ENCODE measurements at places on chromosomes 4 and X. TPM values are rescaled to one million over a fixed set of nuclear protein-coding genes. Genes with fewer than 3 reads are reported as not detected.

Gene AKAP4
- polyA plus RNA-seq: not detected

DNA sequence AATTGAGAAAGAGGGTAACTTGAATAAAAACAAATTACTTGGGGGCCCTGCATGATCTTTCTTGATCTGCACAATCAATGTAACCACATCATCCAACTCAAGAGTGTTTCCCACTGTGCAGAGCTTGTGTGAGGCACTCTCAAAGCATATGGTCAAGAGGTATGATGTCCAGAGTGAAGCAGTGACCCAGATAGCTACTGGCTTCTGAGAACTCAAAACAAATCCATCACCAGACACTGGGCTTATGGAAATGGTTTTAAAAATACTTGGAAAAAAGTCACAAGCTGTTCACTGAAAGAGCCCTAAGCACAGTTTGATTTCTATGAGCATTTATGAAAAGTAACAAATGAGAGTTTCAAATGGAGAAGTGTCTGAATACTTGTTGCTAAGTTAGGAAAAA, 361.0 kb downstream of the GRXCR1 start:
- DNase-seq: no peak

Gene MXRA5
- polyA plus RNA-seq: not detected

- no peak for DNase-seq
These were observed 611.2 kb downstream of the PPP4R3C start for GRCh38 chrX:26851981-26852380.

DNA sequence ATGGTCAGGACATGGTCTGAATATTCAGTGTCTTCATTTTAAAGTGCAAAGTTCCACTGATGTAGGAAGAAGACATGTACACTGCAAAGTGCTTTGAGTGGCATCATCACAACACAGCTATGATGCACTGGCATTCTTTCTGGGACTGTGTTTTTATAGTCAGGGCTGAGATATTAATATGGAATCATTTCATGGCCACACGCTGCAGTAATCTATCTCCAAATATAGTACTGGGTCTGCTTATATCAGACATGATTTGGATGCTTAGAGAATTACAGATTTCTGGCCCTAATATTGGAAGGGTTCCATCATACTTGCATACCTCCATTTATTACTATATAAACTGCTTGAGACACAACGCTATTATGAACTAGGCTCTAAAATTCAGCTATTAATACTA, 1170.9 kb downstream of the NLGN4X start:
- no peak for DNase-seq

GRCh38 chrX:111386615-111387233, 25.3 kb downstream of the DCX start:
- DNase-seq: no peak

DNA sequence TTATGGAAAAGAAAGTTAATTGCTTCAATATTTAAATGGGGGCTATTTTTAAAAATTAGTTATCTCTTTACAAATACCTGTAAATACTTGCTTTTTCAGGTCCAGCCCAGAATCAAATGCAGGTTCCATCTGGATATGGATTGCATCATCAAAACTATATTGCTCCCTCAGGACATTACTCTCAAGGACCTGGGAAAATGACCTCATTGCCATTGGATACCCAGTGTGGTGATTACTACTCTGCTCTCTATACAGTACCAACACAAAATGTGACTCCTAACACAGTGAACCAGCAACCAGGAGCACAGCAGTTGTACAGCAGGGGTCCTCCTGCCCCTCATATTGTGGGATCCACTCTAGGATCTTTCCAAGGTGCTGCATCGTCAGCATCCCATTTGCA, 29.2 kb downstream of the SEC24B start:
- DNase-seq: no peak

- no peak for DNase-seq
These were observed 116.1 kb downstream of the GASK1B start for GRCh38 chr4:158056689-158057245.

Gene ZAR1
- not detected for polyA plus RNA-seq

Gene HPSE
- 5.6 TPM for polyA plus RNA-seq

- no peak for DNase-seq
These were observed at the start of gene MAGEA10 for GRCh38 chrX:152138388-152138784. Gene MAGEA10 (minus strand): TSS chrX:152138577. CDS start chrX:152135620, 2,957 bp downstream.

- peak; percentile 3 for DNase-seq
These were observed 291.6 kb upstream of the HS3ST1 start for GRCh38 chr4:11720292-11720691.

Gene RGS12
- polyA plus RNA-seq: 2.3 TPM

GRCh38 chr4:41069838-41070237, 144.5 kb downstream of the APBB2 start:
- no peak for DNase-seq

- DNase-seq: no peak
These were observed 140.9 kb downstream of the MAPK10 start for GRCh38 chr4:86218746-86219473.

DNA sequence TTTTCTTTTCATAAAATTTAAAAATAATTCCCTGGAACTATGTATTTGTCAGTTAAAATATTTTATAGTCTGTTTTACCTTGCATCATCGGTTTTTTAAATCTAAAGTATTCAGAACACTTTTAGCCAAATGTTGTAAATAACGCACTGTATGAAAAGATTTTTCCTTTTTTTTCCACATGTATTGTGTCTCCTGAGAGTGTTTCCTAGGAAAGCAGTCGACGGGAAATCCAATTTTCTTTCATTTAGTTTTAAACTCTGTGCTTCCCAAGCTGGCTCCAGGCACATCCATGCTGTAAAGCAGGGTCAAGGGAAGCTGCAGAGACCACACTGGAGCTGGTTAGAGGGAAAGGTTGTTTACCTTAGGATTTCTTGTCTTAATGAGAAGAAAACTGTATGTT, 1724.3 kb upstream of the TENM3 start:
- DNase-seq: no peak

GRCh38 chr4:4341861-4342650, 44.8 kb upstream of the NSG1 start:
- DNase-seq: no peak

Gene CDX4
- not detected for polyA plus RNA-seq

- DNase-seq: no peak
These were observed 44.9 kb downstream of the AFAP1 start for GRCh38 chr4:7894677-7895181.

DNA sequence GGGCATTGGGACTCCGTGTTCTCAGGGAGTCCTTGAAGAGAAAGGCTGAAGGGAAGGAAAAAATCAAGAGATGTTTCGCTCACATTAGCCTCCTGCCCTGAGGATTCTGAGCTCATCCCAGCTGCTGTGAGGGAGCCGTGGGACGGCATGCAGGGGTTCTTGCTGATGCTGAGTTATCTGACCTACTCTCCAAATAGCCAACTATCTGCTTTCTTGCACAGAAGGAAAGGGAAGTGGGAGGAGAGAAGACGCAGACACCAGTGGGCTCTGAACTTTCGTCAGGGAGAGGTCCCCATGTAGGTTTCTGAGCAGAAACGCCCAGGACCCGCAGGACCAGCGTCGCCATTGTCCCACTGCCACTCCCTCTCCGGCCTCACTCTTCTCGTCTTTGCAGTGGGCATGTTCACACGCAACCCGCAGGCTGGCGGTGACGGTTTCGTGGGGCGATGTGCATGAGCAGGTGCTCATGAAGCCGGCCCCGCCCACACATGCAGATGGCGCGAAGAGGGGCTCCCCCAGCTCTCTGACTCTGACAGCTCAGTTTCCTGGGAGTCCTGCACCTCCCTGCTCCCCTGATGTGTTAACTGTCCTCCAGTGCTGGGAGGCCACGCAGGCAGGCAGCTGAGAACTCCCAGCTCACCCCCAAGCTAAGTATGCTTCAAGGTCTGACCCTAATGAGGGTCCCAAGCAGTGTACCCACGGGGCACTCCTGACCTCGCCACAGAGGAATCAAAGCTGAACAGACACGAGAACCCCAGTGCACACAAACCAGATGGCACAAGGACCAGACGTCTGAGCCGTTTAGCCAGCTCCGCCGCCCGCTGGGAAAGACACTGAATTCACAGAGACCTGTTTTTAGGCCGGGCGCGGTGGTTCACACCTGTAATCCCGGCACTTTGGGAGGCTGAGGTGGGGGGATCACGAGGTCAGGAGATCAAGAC, 13.6 kb upstream of the ABLIM2 start:
- no peak for DNase-seq

Gene NMU
- polyA plus RNA-seq: 6.7 TPM

Gene MAP7D2
- polyA plus RNA-seq: not detected

Gene TCEAL6
- polyA plus RNA-seq: not detected

GRCh38 chr4:48986654-48987164, 634 bp downstream of the CWH43 start:
- no peak for DNase-seq

GRCh38 chr4:132596186-132596585, 552.9 kb upstream of the PCDH10 start:
- no peak for DNase-seq

DNA sequence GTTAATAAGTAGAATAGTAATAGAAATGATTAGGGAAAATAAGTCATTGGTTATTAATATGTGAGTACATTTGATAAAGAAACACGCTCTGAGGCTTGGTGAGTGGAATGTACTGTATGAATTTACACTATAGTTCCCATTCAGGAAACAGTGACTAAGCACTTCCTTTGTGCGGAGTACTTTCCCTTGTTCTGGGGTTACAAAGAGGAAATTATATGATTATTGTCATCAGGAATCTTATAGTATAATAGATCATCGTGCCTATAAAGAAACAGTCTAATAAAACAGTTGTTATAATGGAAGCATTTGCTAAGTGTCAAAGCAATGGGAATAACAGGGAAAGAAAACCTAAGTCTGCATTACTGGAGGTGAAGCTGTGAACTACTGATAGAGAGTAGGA, 138.0 kb downstream of the RPA4 start:
- DNase-seq: no peak

GRCh38 chr4:610411-611261, 14.7 kb upstream of the PDE6B start:
- DNase-seq: no peak

DNA sequence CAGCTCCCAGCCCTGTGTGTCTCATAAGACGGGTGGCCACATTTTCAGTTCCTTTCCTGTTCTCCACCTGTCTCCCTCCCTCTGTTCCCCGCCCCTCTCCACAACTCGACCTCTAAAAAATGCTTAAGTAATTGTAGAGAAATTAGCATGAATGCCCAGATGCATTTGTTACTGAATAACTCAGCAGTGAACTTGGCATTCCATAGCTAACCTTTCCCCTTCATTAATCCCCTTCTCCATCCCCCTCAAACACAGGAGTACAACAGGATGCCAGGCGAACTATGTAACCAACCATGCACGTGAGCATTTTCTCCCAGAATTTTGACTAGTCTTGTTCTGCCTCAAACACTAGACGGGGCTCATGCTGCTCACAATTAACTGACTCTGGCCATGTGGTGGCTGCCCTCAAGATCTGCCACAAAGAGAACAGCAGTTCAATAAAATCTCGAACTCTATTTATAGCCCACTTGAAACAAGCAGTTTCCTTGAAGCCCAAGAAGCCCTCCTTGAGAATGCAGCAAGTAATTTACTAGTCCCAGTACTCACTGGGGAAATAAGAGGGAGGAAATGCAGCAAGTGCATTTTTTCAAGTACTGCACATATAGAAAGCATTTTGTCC, 351.2 kb downstream of the ARHGAP24 start:
- no peak for DNase-seq
